ENCODE measurements at places on chromosomes 1 and 21.
A peak's percentile ranks its signal among the peaks of the same experiment; 100 is the strongest.

GRCh38 chr1:228998179-228998578, 262.9 kb downstream of the RHOU start:
- DNase-seq = no peak

DNA sequence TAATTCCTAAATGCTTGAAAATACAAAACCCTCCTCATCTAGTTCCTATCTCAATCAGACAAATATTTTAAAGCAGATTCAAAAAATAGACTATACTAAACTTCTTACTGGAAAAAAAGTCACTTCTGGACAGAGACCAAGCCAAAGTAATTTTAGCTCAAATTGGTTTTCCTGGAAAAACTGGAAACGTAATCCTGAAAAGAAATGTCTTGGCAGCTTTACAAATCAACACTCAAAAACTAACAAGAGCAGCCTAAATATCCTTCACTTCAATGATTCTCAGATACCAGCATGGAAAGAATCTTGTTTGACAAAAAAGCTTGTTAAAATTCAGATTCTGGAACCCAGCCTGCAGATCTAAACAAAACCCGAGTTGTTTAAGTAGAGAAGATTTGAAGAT, 9.1 kb upstream of the GPR88 start:
- no peak for DNase-seq

DNA sequence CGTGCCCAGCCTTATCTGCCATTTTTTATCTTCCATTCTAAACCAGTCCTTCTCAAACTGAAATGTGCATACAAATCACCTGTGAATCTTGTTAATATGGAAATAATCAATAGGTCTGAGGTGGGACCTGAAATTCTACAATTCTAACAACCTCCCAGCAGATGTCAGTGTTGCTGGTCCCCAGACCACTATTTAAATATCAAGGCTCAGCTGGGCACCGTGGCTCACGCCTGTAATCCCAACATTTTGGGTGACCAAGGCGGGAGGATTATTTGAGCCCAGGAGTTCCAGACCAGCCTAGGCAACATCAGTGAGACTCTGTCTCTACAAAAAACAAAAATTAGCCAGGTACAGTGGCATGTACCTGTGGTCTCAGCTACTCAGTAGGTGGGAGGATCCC, 4.1 kb downstream of the UQCRHL start:
- peak; percentile 52 for DNase-seq

- no peak for DNase-seq
These were observed 33.9 kb downstream of the COQ8A start for GRCh38 chr1:226973898-226974543.

- no peak for DNase-seq
These were observed 79.5 kb upstream of the PALMD start for GRCh38 chr1:99566290-99567021.

GRCh38 chr1:79044974-79045650, 38.6 kb upstream of the ADGRL4 start:
- DNase-seq = peak; percentile 10

DNA sequence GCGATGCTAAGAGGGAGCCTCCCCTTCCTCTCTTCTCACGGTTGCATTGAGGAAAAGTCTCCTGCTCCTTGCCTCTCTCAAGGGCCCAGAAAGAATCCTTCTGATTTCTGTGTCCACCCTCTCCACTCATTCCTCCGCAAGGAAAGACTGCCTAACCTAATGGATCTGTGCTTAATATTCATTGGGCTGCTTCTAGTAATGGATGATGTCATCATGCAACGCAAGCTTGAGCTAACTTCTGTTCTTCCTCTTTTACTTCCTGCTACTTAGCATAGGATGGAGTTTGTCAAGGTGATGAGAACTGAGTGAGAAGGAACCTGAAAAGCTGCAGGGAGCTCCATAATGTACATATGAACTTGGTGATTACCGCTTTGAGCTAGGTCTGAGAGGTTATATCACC, 35.2 kb upstream of the HMGB4 start:
- DNase-seq = no peak

- DNase-seq = no peak
These were observed 65.3 kb upstream of the BEND5 start for GRCh38 chr1:48841966-48842365.

DNA sequence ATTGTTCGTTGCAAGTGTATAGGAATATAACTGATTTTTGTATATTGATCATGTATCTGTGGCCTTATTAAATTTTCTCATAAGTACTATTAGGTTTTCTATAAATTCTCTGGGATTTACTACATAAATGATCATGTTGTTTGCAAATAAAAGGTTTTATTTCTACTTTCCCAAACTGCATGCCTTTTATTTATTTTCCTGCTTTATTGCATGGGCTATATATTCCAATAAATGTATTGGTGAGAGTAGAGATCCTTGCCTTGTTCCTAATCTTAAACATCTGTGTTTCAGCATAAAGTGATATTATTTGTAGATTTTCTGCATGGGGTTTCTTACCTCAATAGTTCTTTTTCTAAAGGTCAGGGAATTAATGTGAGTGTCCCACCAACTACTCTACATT, 107.0 kb upstream of the CD55 start:
- no peak for DNase-seq

DNA sequence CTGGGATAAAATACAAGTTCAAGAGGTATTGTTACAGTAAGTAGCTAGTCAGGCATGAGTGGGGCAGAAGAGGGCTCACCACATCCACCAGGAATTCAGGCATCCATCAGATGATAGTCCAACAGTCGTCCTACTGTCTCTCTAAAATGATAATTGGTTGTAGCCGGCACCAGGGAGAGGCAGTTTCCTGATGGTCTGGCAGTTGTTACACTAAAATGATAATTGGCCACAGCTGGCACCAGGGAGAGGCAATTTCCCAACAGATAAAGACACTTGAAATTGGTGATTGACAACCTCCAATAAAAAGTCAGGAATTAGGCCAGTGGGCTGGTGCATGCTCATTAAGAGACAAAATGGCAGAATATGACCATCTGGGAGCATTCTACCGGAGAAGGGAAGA, 545.8 kb downstream of the AMY1C start:
- no peak for DNase-seq

DNA sequence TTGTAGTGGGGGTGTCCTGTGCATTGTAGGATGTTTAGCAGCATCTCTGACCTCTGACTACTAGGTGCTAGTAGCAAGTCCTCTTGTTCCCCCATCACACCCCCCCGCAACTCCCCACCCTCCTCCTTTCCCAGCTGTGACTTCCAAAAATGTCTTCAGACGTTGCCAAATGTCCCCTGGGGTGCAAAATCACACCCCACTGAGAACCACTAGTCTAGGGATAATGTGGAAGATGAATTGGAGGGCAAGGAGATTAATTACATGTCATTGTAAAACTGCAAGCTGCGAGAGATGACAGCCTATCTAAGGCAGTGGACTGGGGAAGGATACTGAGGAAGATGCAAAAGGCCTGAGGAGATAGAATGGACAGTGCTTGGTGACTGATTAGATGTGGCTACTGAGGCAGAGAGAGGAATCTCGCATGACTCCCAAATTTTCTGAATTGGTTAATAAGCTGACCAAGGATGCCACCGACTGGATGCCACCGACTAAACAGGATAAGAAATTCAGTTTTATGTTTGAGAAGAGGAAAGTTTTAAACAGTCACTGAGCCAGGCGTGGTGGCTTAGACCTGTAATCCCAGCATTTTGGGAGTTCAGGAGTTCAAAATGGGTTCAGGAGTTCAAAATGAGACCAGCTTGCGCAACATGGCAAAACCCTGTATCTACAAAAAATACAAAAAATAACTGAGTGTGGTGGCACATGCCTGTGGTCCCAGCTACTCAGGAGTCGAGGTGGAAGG, 3.1 kb upstream of the JAK1 start:
- no peak for DNase-seq

DNA sequence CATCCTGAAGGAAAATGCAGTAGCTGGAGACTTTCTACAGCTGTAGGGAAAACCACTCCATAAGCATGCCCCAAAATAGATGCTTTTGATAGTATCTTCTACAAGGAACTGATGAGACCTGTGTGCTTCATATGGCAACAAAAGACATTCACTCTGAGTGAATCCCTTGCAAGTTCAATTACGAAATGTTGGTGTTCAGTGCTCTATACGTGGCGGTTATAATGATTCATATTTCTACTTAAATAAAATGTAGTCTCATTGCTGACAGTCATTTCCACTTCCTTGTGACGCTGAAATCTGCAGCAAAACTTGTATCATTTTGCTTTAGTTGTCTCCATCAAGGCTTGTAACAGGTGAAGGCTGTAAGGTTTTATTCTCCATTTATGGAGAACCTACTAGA, 20.6 kb downstream of the TOR1AIP2 start:
- DNase-seq = no peak

DNA sequence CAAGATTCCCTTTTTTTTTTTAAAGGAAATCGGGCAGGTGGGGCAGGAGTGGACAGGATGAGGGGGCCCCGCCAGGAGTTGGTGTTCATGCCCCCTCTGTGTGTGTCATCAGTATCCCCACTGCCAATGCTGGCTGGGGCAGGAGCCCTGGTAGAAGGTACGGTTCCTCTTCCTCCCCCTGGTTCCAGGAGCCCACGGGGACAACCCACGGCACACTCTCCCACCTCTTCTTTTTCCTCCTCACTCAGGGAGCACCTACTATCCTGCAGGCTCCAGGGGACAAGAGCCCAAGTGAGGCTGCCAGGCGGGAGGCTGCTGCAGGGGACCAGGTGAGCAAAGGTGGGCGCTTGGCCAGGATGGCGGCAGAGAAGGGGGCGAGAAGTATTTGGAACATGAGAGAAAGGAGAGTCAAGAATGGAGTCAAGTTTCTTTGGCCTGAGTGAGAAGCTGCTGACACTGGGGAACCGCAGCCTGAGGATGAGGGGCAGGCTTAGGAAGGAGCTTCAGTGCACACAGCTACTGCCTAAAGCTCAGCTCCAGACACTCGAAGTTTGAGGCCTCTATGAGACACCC, 26.5 kb downstream of the ECE1 start:
- no peak for DNase-seq

GRCh38 chr1:93579891-93580290, 101.7 kb downstream of the BCAR3 start:
- DNase-seq = peak; percentile 84

DNA sequence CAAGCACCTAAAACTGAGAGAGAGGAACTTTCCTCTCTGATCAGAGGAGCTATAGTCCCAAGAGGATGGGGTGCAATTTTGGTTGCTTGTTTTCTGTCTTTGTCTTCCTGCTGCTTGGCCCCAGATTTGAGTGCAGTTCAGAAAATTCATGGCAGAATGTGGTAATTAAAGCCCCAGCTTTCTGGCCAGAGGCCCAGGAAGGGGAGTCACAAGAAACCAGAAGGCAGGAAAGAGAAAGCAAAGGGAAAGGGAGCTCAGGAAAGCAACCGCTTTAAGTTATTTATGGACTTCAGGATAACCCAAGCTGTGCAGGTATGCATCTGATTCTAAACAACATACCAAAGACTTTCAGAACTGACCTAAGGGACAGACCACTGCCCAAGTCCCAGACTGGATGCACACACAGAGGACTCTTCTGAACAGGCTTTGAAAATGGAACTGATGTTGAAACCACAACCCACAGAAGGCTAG, 88.8 kb downstream of the ST3GAL3 start:
- DNase-seq = no peak

DNA sequence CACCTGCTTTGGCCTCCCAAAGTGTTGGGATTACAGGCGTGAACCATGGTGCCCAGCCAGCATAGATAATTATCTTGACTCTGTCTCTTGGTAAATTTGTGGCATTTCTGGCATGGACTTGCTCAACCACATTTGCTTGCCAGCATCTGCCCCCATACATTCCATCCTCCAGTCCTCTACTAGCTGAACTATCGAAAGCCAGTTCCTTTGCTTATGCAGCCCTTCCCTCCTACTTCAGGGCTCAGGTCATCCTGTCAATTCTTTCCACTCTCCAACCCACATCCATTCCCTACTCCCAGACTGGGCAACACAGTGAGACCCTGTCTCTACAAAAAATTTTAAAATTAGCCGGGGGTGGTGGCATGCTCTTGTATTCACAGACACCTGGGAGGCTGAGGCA, 13.0 kb upstream of the UQCRHL start:
- DNase-seq = no peak

- no peak for DNase-seq
These were observed 312.2 kb downstream of the MATN1 start for GRCh38 chr1:30411206-30411605.

- DNase-seq = no peak
These were observed 54.0 kb upstream of the ACTL8 start for GRCh38 chr1:17700945-17701810.

- DNase-seq = peak; percentile 83
These were observed at the start of gene ZFYVE9 for GRCh38 chr1:52141513-52142219. Gene ZFYVE9, plus strand, starts transcription at chr1:52142089. Its CDS starts 91,118 bp downstream, at chr1:52233207.

- DNase-seq = no peak
These were observed 98.7 kb upstream of the SLC35F3 start for GRCh38 chr1:233805786-233806185.

Data from HT-29 (cell line).